T-helper 17 cell (primary cell): ENCODE measurements at places on chromosomes 7 and 10.

- no peak for DNase-seq
These were observed 19.4 kb downstream of the HIPK2 start for GRCh38 chr7:139758388-139758787.

DNA sequence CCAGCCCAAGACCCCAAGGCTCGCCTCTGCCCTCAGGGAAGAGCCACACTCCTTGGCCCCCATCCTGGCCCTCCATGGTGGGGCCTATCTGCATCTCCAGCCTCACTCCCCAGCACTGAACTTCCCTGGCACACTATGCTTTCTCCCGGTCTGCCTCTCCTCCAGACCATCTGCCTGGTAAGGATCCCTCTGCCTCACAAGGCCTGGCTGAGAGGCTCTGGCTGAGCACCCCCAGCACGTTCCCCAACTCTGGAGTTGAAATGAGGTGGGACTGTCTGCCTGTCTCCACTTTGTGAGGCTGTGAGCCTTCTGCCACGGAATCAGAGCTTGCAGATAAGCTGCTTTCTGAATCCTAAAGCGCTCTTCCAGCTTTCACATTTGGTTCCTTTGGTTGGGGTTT, 220.7 kb downstream of the TNS3 start:
- DNase-seq, result no peak

- no peak for DNase-seq
These were observed 81.3 kb downstream of the ZRANB1 start for GRCh38 chr10:125023255-125023654.

DNA sequence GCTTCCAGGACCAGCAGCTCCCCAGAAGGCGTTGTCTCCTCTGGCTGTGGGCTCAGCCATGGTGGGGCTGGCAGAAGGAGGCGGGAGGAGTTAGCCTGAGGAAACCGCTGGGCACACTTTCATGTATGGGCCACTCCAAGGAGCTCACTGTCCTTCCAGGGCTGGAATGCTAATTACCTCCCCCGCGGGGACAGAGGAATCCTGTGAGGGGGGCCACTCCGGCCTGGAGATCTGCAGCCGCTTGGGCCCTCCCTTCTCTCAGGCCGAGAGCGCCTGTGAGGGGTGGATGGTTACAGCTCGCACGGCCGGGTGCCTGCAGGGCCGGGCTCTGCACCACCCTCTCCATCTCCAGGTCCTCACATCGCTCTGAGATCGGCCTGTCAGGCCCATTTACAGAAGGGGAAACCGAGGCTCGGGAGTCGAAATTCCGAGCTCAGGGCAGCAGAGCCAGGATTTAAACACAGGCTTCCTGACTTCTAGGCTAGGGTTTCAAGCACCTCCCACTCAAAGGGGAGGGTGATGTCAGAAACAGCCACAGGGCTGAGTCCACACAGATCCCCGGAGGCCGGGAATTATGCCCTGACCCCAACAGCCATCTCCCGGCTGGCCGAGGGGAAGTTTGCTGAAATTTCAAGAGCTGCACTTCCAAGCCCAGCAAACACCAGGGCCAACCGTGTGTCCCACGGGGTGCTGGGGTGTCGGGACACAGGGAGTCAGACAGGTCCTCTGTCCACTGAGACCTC, 59.1 kb downstream of the PDGFA start:
- DNase-seq, result no peak

DNA sequence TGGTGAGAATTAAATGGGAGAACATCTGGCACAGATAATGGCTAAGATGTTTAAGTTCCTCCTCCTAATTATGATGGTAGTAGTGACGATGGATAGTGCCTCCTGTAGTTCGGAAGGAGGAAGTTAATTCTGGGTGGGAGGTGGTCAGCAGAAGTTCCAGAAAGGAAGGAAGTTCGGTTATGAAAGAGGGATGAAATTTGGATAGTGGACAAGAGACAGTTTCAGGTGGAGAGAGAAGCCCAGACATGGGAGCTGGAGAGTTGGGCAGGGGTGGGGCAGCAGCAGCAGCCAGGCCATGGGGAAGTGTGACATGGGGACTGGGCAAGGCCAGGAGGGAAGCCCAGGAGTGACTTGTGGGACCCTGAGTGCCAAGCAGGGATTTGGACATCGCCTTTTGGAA, 99.5 kb downstream of the CCNY start:
- DNase-seq, result no peak
